Erythroblast (primary cell): ENCODE measurements at places on chromosomes 4 and X.

DNA sequence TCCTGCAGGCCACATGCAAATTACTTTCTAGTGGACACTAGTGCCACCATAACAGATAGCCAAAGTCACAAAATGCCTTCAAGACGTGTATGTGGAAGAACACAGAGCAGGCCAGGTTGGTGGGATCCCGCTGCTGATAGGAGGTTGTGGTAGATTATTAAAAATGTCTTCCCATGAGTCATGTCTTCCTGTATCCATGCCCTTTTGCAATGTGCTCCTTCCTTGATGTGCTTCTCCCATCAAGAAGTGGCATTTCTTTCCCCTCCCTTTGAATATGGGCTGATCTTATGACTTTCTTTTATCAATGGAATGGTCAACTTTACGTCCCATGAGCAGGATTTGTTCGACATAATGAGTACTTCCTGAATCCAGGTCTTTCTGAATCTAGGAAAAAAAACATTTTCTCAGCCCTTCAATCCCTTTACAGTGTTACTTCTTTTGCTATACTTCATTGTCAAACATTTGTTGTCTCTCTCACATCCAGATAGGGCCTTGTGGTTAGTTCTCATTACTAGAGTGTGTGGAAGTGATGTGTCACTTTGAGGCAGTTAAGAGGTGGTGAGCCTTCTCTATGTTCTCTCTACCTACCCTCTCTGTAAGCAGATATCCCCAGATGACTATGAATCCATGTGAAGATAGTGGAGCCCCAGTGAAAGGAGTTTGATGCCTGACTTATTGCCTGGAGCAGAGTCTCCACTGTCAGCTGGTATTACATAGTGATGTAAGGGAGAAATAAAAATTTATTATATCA is 519.2 kb upstream of the DIPK2B start:
- DNase-seq = no peak

DNA sequence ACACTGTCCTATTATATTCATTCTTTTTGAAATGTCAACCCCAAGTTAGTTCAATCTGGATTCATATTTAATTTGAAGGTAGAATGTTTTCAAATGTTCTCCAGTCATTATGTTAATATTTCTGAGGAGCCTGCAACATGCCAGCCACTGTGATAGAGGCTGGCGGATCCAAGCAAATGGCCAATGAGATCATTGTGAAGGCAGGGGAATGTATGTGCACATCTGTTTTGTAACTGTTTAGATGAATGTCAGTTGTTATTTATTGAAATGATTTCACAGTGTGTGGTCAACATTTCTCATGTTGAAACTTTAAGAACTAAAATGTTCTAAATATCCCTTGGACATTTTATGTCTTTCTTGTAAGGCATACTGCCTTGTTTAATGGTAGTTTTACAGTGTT is 1.6 kb downstream of the CXCL1 start:
- no peak for DNase-seq

GRCh38 chr4:96375367-96375766 is 535.5 kb downstream of the PDHA2 start:
- no peak for DNase-seq

DNA sequence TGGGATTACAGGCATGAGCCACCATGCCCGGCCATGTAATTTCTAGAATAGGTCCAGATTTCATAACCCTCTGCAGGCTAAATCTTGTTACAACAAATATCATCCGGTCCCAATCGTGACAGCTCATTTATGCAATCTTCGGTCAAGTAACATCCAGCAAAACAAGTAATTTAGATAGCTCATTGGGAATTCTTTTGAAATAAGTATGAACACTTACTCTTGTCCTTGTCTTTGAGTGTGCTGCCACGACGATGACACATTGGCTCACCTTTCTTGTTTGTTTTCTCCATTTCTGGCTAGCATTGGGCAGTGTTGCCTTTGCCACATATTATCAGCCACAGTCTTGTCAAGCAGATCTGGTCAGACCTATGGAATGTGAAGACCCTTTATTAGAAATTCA is 92.0 kb downstream of the PHEX start:
- DNase-seq = no peak

- no peak for DNase-seq
Measured at GRCh38 chrX:136183917-136184316, 36.6 kb downstream of the FHL1 start.
